ENCODE measurements at places on chromosomes 2 and 18.
A peak's percentile ranks its signal among the peaks of the same experiment; 100 is the strongest.

GRCh38 chr2:134098321-134098720 is 155.6 kb upstream of the MGAT5 start:
- DNase-seq = no peak

DNA sequence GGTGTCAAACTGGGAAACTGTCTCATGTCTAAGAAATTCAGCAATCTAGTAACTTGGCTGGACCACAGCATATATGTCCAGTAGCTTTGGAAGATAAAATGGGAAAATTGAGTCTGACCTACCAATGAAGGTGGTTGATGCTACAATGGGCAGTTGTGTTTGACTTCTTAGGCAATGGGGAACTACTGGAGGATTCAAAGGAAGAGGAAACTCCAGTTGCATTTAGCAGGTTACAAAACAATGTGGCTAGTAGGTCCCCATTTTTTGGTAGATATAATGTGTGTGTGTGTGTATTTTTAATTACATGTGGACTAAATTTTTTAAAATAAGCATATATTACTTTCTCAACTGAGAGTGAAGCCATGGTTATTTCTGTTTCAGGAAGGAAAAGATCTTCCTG is 427.7 kb downstream of the NBAS start:
- DNase-seq = no peak

GRCh38 chr2:96806468-96807126 is 9.5 kb upstream of the CNNM3 start:
- no peak for DNase-seq

- DNase-seq = no peak
Observed at GRCh38 chr2:172086241-172087206, 1.2 kb downstream of the DLX1 start.

DNA sequence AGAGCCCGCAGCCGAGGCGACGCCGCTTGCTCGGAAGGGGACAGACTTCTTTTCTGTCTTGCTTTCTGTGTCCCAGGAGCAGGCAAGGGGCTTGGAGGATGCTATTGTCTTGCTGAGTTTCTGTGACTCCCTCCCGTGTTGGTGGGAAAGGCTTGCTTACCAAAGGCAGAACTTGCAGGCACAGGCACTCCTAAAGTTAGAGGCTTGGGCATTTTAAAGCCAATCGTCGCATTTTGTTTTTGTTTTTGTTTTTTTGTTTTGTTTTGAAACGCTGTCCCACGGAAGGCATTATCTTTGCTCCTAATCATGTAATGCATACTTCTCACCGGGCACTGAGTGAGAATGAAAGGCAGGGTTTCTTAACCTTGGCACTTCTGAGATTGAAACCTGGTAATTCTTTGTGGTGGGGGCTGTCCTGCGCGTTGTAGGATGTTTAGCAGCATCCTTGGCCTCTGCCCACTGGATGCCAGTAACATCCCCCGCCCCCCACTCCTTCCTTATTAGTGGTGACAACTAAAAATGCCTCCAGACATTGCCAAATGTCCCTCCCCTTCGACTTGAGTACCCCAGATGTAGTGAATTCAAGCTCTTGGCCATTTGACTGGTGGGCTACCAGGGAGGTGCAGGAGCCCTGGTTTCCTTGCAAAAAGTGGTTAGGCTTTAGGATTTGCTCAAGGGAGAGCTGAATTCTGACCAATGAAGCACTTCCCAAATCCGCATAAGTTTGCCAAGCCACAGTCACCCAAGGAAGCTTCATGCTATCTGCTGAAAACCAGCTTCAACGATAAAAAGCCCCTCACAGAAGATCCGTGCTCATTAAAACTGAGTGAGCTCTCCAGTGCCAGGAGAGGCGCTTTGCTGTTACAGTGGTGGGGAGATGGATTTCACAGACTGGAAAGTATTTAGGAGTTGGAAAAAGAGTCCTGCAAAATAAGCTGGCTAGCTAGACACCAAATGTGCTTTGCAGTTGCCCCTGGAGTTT is 1.2 kb downstream of the ANTXR1 start:
- no peak for DNase-seq

- no peak for DNase-seq
Observed at GRCh38 chr18:10190564-10190963, 263.9 kb upstream of the APCDD1 start.

DNA sequence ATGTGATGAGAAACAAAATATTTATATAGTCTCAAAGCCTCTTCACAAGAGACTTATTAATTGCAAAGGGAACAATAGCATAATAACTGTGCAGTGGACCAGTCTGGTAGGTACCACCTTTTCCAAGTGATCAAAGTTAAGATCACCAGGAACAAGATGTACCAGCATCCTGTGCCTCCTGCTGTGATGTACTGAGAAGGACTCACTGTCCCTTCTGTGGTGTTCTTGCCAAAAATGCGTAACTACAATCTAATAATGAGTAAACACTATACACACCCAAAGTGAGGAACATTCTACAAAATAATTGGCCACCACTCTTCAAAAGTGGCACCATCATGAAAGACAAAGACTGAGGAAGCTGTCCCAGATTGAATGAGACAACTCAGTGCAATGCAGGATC is 14.5 kb downstream of the GNLY start:
- no peak for DNase-seq

DNA sequence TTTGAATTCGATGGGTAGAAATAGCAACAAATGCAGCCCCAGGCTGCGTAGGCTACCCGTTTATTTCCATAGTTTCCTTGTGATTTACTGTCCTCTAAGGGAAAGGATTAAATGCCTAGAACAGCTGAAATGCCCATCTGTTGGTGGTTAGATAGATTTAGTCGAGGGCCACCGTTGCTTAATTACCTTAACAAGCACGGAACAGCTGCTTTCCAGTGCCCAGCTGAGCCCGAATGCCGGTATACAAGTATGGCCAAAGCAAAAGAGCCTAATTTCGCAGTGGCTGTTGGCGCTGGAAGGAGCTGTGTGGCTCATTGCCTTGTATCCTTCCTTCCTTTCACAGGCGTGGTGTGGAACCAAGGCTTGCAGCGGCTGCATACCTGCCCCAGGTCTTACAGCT is 109.1 kb downstream of the CABLES1 start:
- DNase-seq = no peak

DNA sequence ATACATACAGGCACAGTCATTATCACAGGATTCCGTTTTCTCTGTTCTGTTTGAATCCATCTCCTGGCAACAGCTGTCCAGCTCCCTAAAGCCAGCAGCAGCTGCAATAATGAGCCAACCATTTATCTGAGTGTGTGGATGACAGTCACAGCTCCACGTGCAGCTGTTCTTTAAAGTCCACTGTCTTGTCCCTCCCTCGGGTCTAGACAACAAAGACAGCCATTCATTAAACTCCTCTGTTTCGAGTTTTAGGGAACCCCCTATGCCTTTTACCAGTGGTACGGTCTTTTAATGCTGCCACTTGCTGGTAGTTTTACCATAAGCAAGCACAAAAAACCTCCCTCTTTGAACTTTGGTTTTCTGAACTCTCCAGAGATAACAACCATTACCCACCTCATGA is 16.0 kb upstream of the MSGN1 start:
- no peak for DNase-seq

- peak; percentile 66 for DNase-seq
Observed at GRCh38 chr2:182668671-182669070, 47.4 kb upstream of the DNAJC10 start.

DNA sequence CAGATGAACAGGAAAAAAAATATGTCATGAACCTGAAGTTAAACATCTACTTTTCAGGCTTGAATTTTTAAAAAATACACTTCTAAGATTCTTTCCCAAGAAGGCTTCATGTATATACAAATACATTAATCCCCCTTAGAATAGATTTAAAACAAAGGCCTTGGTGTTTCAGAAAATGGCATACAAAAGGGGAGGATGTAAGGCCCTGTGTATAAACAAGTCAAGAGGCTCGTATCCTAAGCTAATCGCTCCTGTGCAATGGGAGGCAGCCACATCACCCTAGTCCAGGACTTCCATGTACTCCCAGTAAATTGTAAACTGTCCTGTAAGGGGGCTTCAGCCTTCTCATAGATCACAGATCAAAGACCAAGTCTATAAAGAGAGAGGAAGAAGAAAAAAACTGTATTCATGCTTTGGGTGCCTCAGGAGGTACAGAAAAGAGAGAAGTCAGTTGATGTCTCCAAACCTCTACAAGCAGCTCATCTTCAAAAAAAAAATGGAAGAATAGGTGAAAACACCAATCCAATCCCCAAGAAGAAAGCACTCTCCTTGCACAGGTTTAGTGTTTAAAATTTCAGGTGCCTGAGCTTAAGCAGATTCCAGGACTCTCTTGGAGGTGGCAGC is 53.9 kb downstream of the ANKRD44 start:
- no peak for DNase-seq

DNA sequence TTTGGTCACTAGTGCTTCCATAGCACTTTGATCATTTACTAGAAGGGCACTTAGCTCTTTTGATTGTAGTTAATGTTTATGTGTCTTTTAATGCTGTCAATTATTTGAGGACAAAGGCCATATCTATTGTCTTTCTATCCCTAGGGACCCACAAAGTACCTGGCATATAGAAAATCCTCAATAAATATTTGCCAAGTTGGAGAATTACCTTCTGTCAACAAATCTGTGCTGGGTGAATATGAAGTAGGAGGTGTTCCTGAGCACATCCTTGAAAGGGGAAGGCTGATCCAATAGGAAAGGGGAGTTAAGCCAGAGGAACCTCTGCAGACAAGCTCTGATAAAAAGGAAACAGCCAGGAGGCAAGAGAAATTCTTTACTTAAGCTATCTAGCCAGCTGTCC is 8.2 kb downstream of the DPP4 start:
- DNase-seq = no peak

GRCh38 chr18:74110149-74110548 is 37.5 kb downstream of the FBXO15 start:
- no peak for DNase-seq

- no peak for DNase-seq
Observed at GRCh38 chr2:145235312-145235711, 715.4 kb upstream of the ZEB2 start.

GRCh38 chr18:42174909-42175308 is 219.9 kb downstream of the PIK3C3 start:
- no peak for DNase-seq

DNA sequence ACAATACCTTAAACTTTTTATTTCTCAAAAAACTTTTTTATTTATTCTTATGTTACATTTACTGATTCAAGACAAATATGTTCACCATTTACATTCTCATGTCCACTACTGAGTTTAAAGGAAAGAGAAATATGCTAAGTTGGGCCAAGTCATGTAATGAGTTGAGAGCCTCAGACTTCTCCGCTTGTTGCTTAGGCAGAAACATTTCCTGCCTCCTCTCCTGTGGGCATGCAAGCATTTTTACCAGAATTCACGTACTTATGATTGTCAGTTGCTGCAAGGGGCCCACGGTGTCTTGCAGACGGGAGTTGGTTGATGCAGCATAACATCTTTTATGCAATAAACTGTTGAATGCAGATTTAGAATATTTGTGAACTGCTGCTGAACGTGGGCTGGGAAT is 51.8 kb downstream of the MYO1B start:
- no peak for DNase-seq

GRCh38 chr2:191200910-191201309 is 44.3 kb upstream of the MYO1B start:
- no peak for DNase-seq

- no peak for DNase-seq
Observed at GRCh38 chr18:74768096-74768495, 170.4 kb downstream of the ZNF407 start.

GRCh38 chr2:201420442-201421113 is 30.7 kb downstream of the TRAK2 start:
- DNase-seq = no peak

DNA sequence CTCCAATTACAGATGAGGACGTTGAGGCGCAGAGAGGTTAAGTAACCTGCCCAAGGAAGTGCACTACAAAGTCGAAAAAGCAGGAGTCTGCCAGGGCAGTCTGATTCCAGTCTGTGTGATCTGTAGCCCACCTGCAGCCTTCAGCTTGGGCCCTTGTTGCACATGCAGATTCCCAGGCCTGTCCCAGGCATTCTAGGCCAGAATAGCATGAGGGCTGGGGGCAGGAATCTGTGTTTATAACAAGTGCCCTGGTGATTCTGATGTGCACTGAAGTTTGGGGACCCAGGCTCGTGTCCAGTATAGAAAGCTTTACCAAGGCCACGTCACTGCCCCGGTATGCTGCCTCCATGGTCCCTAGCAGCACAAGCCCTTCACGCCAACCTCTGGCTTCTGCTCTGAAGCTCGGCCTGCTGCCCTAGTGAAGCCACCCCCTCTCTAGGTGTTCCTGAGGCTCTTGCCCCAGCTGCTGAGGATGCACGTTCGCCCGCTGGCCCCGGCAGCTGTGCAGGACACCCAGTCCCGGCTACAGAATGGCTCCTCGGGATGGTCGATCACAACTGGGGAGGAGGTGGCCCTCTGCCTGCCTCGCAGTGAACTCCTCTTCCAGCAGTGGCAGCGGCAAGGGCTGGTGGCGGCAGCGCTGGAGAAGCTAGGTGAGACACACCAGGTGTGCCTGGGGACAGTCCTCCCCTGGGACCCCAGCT is 4.6 kb downstream of the CHRNG start:
- no peak for DNase-seq

DNA sequence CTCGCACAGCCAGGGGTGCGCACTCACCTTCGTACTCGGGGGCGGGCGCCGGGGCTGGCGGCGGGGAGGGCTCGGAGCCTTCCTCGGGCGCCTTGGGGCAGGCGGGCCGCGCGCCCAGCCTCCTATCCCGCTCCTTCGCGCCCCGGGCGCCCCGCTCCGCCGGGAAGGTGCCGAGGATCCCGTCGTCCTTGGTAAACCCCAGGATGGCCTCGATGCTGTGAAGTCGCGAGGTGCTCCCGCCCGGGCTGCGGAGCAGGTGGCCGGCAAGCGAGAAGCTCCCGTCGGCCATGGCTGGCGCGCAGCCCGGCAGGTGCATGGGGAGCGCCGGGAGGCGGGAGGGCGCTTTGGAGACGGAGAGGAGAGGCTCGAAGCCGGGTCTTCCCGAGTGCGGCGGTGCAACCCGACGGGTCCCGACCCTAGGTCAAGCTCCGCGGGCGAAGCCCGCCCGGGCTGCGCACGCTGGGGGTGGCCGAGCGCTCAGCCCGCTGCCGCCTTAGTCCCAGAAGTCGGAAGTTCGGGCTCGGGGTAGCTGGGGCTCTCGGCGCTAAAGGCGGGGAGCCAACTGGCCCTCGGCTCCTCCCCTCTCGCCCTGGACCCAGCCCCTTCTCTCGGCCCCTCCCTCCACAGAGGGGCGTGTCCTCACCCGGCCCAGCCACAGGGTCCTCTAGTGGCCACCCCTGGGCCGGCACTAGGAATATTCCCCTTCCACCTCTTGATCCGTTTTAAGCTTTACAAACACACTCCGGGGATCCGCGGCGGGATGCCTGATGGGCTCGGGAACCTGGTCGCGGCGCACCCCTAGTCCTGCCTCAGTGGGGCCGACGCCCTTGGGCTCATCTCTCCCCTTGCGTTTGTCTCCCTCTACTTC is at the start of gene RAX:
Gene RAX, minus strand, starts transcription at position 564 of the 868 bp plus-strand sequence. Its CDS starts 248 bp downstream, at position 316.
- no peak for DNase-seq
